ENCODE measurements at places on chromosomes 1 and 21.

- no peak for DNase-seq
Observed at GRCh38 chr21:14609274-14609673, 63.2 kb upstream of the SAMSN1 start.

GRCh38 chr1:18108299-18109057, 880 bp downstream of the IGSF21 start:
- DNase-seq, result no peak

- no peak for DNase-seq
Observed at GRCh38 chr1:112957133-112957812, 1.3 kb upstream of the SLC16A1 start.

GRCh38 chr1:55234016-55234415, 18.9 kb upstream of the USP24 start:
- no peak for DNase-seq

DNA sequence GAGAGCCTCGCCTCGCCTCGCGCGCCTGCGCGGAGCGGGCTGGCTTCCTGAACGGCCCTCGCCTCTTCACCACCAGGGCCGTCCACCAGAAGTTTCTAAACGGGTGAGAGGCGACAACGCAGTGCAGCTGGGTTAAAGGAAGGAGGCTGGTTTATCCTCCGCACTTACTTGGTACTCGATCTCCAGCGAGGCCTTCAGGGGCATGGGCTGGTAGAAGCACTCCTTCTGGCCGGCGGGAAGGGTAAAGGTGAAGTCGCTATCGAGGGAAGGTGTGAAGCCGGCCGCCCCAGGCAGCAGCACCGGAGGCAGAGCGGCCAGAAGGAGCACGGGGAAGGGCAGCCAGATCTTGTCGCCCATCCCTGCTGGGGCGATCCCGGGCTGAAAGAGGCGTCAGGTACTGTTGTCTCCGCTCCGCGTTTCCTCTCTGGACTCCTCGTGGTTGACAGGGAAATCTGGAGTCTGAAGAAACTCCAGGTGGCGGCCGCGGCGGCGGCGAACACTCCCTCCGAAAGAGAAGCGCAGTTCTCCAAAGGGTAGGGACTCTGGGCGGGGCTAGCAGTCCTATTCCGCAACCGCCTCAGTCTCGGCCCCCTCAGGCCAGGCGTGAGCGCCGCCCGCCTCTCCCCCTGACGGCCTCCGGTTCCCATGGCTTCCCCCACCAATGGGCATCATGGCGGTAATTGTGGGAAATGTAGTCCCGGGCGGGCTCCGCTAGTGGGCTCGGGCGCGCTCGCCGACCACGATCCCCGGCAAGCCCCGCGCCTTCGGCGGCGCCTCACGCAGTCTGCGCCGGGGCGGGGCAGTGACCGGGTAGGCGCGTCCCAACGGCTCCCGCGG, at the start of gene TMED5:
TMED5 (minus strand) TSS at position 528 of the 837 bp plus-strand sequence; CDS start at position 357, 171 bp downstream.
- peak; percentile 83 for DNase-seq
